ENCODE measurements at places on chromosomes 12 and 14. TPM values are rescaled to one million over a fixed set of nuclear protein-coding genes. Genes with fewer than 3 reads are reported as not detected.

Gene AKAP6
- polyA plus RNA-seq = 2.3 TPM

Gene ZBTB39
- 7.1 TPM for polyA plus RNA-seq

Gene WBP11
- polyA plus RNA-seq = 84.1 TPM

Gene CCDC60
- not detected for polyA plus RNA-seq

Gene EML5
- 5.7 TPM for polyA plus RNA-seq

Gene MBIP
- 24.4 TPM for polyA plus RNA-seq

Gene KRT4
- polyA plus RNA-seq = not detected

Gene OGFOD2
- 17.1 TPM for polyA plus RNA-seq

Gene IAPP
- not detected for polyA plus RNA-seq

Gene SLC4A8
- polyA plus RNA-seq = 1.5 TPM

Gene NAV3
- polyA plus RNA-seq = 11.0 TPM

Gene APOLD1
- 6.1 TPM for polyA plus RNA-seq

Gene TSPAN8
- 14.6 TPM for polyA plus RNA-seq

Gene RNFT2
- 1.6 TPM for polyA plus RNA-seq

Gene ADSS1
- polyA plus RNA-seq = 4.9 TPM

Gene PRICKLE1
- polyA plus RNA-seq = 12.5 TPM

Gene KRT5
- polyA plus RNA-seq = 0.55 TPM

Gene SMOC1
- polyA plus RNA-seq = 1.4 TPM

Gene CLEC4D
- 0.05 TPM for polyA plus RNA-seq

Gene PPP1R1A
- polyA plus RNA-seq = 6.6 TPM

Gene KIF26A
- 5.3 TPM for polyA plus RNA-seq

Gene EAPP
- polyA plus RNA-seq = 67.8 TPM

Gene TULP3
- 58.6 TPM for polyA plus RNA-seq

Gene LRCOL1
- polyA plus RNA-seq = 0.11 TPM

Gene CFAP54
- polyA plus RNA-seq = 0.37 TPM

Gene PLXNC1
- 8.2 TPM for polyA plus RNA-seq

Gene FAIM2
- 7.1 TPM for polyA plus RNA-seq

Gene RIC8B
- 6.9 TPM for polyA plus RNA-seq

Gene ASCL1
- polyA plus RNA-seq = 0.12 TPM

Gene TCL1B
- 0.07 TPM for polyA plus RNA-seq

Gene CLEC4A
- 1.4 TPM for polyA plus RNA-seq

Gene CNOT2
- 68.0 TPM for polyA plus RNA-seq

Gene OTOGL
- polyA plus RNA-seq = 0.12 TPM

Gene IL22
- polyA plus RNA-seq = not detected

Gene OR6J1
- polyA plus RNA-seq = not detected

Gene NPAS3
- polyA plus RNA-seq = 1.9 TPM

Gene NRXN3
- 4.2 TPM for polyA plus RNA-seq

Gene RNASE1
- 985 TPM for polyA plus RNA-seq

Gene MDGA2
- polyA plus RNA-seq = 0.12 TPM

Gene PLEKHG3
- 34.2 TPM for polyA plus RNA-seq

Gene FGD4
- polyA plus RNA-seq = 14.6 TPM

Gene DBX2
- 0.10 TPM for polyA plus RNA-seq

Gene MYO1H
- not detected for polyA plus RNA-seq
